ENCODE measurements at places on chromosomes 12 and 14. TPM values are rescaled to one million over a fixed set of nuclear protein-coding genes. Genes with fewer than 3 reads are reported as not detected.

- no peak for DNase-seq
These were observed 16.7 kb upstream of the DIO3 start for GRCh38 chr14:101544550-101544949.

DNA sequence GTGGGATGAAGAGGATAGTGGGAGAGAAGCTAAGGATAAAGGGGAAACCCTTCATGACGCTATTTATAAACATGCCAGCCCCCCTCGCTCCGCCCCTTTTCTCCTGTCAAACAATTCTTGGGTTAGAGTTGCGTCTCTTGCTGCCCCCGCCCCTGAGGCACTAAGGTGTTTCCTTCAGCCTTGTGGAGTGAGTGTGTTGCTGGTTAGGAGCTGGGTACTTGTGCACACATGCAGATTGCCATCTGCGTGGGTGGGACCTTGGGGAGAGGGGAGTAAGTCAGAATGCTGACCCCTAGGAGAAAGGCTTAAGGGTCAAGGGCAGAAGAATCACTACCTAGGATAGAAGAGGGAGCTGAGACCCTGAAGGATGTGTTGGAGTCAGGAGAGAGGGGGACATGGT lies 5.4 kb downstream of the FOXJ2 start:
- DNase-seq = no peak

- peak; percentile 3 for DNase-seq
These were observed 107.7 kb upstream of the CAND1 start for GRCh38 chr12:67161322-67161918.

DNA sequence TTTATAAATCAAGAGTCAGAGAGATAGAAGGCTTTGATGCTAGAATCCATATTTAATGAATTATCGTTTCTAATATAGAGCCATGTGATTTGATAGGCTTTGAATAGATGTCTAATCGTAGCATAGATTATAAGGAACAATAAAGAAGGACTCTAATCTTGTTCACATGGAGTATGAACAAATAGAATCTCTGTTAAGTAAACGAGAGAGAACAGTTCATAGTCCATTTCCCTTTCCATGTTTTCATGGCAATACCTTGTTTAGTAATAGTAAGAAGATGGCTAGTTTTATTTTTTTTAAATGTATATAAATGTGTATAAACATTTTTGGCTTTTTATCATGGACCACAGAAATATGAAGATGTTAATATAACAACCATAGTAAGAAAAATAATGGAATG lies 32.3 kb upstream of the RAD51AP1 start:
- no peak for DNase-seq

Gene TMPRSS12
- total RNA-seq = not detected
